ENCODE measurements at places on chromosomes 2 and 18. TPM values are rescaled to one million over a fixed set of nuclear protein-coding genes. Genes with fewer than 3 reads are reported as not detected.

The EMILIN2 gene
- total RNA-seq = 11.8 TPM

The FLACC1 gene
- 0.56 TPM for total RNA-seq

The PAIP2B gene
- 1.2 TPM for total RNA-seq

The ASB18 gene
- total RNA-seq = not detected

The SCYGR4 gene
- total RNA-seq = not detected

The SPATA3 gene
- total RNA-seq = not detected

The STAM2 gene
- total RNA-seq = 18.1 TPM

The ERBB4 gene
- total RNA-seq = 0.07 TPM

The ECEL1 gene
- total RNA-seq = not detected
